Neural progenitor cell (in vitro differentiated cells): ENCODE measurements at places on chromosomes 5 and 9.

- DNase-seq = peak; percentile 49
These were observed 815 bp downstream of the ANXA6 start for GRCh38 chr5:151156507-151157420.

- peak; percentile 82 for DNase-seq
These were observed 2.9 kb upstream of the FOXD1 start for GRCh38 chr5:73451224-73452130.

GRCh38 chr9:130288926-130289690, 23.5 kb downstream of the HMCN2 start:
- DNase-seq = no peak

GRCh38 chr5:111735583-111736270, 21.3 kb downstream of the NREP start:
- no peak for DNase-seq

DNA sequence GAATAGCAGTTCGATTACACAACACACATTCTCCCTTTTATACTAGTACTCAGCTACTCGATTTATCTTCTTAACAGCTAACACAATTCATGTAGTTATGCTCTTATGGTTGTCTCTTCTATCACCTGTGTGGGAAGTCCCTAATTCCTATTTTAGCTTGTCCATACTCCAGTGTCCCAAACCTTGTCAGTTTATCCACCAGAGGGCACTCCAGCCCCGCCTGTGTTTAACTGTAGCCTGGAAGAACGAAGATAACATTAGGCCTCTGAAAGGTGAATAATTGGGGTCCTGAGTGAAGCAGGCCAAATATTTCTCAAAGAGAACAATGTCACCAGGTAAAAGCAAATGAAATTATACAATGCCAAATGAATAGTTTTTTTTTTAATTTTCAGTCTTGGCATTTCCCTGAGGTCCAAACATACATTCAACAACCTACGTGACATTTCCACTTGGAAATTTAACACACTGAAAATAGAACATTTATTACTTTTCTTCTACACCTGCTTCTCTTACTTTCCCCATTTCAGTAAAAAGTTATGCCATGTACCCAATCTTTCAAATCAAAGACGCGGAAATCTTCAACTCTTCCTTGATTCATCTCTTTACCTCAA, 560.7 kb downstream of the HTR1A start:
- peak; percentile 77 for DNase-seq

- no peak for DNase-seq
These were observed 26.0 kb upstream of the TMEM171 start for GRCh38 chr5:73094415-73094814.

- no peak for DNase-seq
These were observed 19.5 kb downstream of the GFPT2 start for GRCh38 chr5:180333661-180334060.

DNA sequence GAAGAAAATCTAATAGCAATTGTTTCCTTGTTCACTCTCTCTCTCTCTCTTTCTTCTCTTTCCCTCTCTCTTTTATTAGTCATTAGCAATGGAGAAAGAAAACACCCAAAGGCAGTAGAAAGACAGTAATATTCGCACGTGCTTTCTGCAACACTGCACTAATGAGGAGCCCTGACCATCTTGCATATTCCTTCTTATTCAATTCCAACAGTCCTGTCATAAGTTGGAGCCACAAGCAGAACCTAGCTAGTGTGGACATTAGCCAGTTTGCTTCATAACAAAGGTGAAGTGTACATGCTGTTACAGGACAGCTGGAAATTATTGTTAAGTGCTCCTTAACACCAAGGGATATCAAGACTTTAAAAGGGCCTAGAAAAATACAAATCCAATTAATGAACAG, 63.4 kb downstream of the TRIM32 start:
- no peak for DNase-seq

DNA sequence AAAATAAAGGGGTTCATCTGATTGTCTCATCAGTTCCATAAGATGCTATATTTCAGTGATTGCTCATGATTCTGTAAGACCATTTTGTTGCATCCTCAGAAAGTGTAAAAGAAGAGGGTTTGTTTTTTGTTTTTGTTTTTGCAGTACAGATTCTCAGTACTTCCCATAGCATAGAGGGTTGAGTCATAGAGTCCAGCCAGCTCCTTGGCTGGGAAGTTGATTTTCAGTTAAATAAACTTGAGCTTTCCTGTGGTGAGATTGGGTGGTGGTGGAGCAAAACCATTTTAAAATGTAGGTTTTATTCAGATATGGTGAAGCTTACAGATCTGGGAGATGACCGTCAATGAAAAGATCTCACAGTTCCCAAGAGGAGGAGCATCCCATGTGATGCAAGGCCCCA, 48.2 kb downstream of the DAPK1 start:
- DNase-seq = no peak

DNA sequence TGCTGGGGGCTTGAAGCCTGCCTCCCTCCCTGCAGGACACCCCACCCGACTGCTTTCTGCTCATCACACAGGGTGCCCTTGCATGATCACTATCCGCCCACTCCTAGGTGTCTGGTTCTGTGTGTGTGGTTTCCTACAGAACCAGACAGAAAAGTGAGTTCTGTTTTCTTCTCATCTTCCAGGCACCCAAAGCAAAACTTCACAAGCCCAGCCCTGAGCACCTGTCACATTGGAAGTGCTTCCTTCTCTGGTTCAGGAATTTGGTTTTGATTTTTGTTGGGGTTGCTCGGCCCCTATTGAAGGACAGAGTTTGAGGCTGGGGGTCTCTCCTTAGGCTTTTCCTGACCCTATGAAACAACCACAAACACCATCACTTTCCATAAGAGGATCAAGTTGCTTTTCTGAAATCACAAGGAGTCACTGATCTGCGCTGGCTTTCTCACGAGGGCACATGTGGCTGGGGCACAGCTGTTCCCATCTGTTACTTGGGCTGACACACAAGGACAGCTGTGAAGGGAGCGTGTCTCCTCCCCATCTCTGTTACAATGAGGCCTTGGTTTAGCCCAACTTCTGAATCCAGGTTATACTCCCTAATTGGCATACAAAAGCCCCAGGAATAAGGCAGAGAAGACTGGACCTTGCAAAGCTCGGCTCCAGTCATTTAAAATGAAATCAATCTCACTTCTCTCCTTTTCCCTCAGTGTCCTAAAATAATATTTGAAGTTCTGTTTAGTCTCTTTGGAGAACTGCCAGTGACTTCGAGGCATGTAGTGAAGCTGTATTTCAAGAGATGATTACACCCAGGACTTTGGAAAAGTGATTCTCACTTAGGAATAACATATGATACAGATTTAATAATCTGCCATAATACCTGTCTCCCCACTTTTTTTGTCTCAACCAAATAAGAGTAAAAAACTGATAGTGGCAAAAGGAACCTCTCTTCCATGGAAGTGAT, 213.1 kb upstream of the GAS1 start:
- DNase-seq = no peak

DNA sequence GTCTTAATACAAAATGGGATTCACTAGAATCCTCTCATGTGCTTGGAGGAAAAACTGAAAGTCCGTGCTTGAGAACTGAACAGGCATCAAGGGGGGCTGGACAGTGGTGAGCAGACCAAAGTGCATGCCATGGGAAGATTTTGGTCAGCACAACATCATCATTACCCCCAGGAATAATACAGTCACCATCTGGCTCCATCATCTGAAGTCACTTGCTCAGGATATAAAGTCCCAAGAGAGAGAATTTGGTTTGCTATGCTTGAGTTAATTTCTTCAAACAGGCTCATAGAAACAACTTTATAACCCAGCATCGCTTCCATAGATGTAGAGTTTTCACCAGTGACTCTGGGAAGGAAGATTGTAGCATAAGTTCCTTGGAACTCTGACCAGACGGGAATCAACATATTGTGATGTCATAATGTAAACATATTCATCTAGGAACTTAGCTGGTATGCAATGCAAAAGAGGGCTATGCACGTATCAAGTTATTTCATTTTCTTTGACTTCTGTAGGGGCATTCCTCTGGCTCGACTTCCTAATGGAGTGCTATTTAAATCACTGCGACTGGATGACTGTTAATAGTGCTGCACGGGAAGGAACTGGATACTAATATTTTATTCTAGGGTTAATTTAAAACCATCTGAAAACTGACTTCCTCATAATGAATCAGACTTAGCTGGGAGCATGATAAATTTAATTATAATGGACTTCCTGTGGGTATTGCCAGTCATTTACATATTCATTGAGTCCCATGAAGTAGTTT, 145.2 kb downstream of the MTRR start:
- DNase-seq = no peak

GRCh38 chr9:38094165-38094564, 25.1 kb upstream of the SHB start:
- DNase-seq = no peak

DNA sequence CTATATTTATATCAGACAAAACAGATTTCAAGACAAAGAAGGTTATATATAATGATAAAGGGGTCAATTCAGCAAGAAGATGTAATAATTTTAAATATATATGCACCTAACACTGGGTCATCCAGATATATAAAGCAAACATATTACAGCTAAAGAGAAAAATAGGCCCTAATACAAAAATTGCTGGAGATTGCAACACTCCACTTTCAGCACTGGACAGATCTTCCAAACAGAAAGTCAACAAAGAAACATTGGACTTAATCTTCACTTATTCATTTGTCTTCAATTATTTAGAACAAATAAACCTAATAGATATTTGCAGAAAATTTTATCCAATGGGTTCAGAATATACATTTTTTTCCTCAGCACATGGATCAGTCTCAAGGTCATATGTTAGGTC, 45.8 kb downstream of the MEIKIN start:
- DNase-seq = no peak

DNA sequence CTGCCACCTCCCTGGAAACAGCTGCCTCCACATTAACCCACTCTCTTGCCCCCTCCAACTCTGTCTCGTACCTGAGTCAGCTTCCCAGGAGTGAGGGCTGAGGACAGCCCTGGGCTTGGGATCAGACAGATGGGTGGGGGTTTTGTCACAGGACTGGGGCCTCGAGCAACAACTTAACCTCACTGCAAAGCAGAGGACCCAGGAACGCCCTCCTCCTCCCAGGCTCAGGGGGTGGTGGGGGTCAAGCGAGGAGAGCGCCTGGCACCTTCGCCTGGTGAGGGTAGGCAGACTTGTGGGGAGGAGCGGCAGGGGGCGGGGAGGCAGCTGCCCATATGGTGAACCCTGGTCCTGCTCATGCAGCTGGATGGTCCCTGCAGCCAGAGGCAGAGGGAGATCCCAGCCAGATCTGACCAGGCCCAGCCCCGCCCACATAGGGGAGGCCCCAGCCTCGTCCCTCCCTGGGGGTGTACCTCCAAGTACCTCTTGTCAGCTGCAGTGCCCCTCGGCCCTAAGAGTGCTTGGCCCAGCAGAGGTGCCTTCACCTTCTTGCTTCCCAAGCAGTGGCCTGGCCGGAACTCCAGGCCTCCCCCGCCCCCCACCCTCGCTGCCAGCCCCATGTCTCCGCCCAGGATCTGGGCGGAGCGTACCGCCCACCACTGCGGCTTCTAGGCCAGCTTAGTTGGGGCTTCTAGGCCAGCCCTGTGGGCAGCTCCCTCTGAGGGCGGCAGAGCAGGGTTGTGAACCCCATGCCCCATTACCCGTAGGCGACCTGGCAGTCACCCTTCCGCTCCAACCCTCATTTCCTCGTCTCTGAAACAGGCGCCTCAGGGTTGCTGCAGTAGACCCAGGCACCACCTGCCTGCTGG, at the start of gene SARDH:
SARDH (minus strand) TSS at position 579 of the 866 bp plus-strand sequence. CDS start 4,179 bp downstream, outside the sequence.
- peak; percentile 84 for DNase-seq

- peak; percentile 33 for DNase-seq
These were observed 235.3 kb downstream of the KCTD16 start for GRCh38 chr5:144405991-144406390.

- no peak for DNase-seq
These were observed 9.0 kb downstream of the TTLL11 start for GRCh38 chr9:122084026-122084675.

GRCh38 chr9:121658166-121658565, 6.7 kb downstream of the DAB2IP start:
- no peak for DNase-seq

- no peak for DNase-seq
These were observed 23.4 kb downstream of the WWC1 start for GRCh38 chr5:168314735-168315411.

- no peak for DNase-seq
These were observed 13.7 kb upstream of the KIF4B start for GRCh38 chr5:154999865-155000264.

- DNase-seq = no peak
These were observed 185.3 kb downstream of the AUH start for GRCh38 chr9:91176426-91176825.

- no peak for DNase-seq
These were observed 28.2 kb downstream of the PRELID2 start for GRCh38 chr5:145806923-145807322.

- no peak for DNase-seq
These were observed 105.1 kb downstream of the PHF2 start for GRCh38 chr9:93681269-93682154.

DNA sequence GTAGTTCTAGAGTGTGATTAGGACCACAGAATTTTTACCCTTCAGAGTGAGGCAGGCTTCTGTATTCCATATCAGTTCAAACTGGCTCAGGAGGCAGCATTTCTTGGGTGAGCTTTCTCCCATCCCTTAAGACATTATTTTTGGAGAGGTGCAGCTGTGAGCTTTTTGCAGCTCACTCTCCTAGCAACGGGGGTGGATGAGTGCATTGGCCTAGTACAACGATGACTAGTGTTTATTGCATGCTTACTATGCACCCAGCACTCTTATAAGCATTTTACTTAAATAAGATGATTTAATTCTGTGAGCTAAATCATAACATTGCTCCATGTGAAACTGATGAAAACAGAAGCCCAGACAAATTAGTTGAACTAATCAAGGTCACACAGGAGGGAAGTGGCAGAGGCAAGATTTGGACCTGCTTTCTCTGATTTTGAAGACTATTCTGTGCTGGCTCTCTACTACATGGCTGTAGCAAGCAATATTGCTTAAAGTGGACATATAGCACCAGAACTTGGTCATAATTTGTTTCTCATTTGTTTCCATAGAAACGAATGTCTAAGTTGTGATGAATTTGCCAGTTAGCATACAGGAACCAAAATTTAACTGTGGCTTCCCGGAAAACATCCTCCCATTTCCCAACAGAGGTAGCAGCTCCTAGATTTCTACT, 372.1 kb upstream of the RIOK2 start:
- no peak for DNase-seq

GRCh38 chr9:82890865-82891264, 172.1 kb downstream of the RASEF start:
- no peak for DNase-seq

- no peak for DNase-seq
These were observed 19.5 kb downstream of the RALGDS start for GRCh38 chr9:133101356-133102189.

GRCh38 chr9:5894237-5894959, 3.7 kb downstream of the MLANA start:
- DNase-seq = no peak

DNA sequence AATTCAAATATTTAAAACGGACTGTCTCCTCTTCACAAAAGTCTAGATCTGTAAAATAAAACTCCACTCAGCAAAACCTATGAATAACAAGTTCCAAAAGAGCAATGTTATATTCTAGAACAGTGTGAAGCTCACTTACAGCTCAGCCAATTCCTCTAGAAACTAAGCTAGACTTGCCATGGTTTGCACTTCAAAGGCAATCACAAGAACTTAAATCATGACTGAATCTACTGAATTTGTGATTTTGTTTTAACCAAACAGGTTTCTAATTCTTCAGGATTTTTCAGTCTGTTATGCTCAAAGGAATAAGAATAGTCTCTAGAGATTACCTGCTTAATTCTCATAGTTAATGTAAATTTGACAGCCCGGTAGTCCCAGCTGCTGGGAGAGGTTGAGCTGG, 1.4 kb upstream of the PKD2L2 start:
- DNase-seq = no peak

GRCh38 chr9:84419031-84419602, 78.6 kb upstream of the SLC28A3 start:
- DNase-seq = peak; percentile 31

- no peak for DNase-seq
These were observed 27.2 kb downstream of the PIK3R1 start for GRCh38 chr5:68242743-68243142.
